Activated CD4-positive, alpha-beta T cell treated with anti-CD3 and anti-CD28 coated beads, Interleukin-2, amount 50 U/mL, for 48 hours (primary cell): ENCODE measurements at places on chromosomes 7 and 10.
A peak's percentile ranks its signal among the peaks of the same experiment; 100 is the strongest.

GRCh38 chr10:58780476-58780875 lies 267.8 kb downstream of the BICC1 start:
- no peak for DNase-seq

GRCh38 chr7:44403775-44404174 lies 78.4 kb upstream of the CAMK2B start:
- no peak for DNase-seq

DNA sequence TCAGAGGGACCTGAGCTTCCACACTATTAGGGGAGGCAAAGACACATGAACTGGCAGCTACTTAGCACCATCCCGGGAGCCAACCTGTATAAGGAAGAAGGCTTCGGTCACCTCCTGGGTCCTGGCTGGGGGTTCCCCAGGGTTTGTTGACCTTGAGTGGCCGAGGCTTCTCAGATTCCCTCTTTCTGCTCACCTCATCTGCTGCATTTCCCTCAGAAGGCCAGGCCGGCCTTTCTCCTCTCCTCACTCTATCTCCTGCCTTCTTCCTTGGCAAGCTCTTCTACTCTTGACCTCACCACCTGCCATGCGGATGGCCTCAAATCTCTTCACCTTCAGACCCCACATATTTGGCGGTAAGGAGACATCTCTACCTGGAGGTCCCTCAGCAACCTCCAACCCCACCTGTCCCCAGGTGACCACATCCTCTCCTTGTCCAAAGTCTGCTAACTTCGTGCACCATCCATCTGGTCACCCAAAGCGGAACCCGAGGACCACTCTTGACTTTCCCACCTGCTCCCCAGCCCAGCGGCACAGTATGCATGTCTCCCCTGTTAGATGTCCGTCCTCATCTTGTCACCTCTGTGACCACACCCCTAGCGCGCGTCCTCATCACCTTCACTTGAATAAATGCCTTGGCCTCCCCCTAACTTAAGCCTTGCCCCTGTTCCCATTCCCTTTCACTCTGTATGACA lies 133.8 kb upstream of the UNC5B start:
- peak; percentile 0 for DNase-seq

DNA sequence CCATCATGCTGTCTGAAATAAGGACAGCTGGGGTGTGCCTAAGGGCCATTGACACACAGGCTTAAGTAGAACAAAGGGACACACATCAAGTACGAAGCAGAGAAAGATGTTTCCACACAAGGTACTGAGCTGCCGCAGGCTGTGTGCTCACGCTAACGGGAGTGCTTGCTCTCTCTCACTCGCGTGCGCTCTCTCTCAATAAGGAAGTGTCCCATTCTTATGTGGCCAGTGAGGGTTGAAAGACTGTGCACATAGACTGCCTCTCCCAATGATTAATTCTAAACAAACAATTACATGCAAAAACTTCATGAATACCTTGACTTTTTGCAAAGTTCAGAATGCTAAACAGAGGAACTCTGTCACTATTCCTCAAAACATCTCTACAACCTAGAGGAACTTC lies 29.9 kb downstream of the DCLRE1C start:
- DNase-seq = no peak

- no peak for DNase-seq
Observed at GRCh38 chr10:80709866-80710265, 172.2 kb downstream of the SH2D4B start.

GRCh38 chr10:46225597-46225996 lies 61.2 kb upstream of the ANTXRL start:
- DNase-seq = no peak

GRCh38 chr7:70116867-70117266 lies 518.6 kb downstream of the AUTS2 start:
- DNase-seq = no peak

DNA sequence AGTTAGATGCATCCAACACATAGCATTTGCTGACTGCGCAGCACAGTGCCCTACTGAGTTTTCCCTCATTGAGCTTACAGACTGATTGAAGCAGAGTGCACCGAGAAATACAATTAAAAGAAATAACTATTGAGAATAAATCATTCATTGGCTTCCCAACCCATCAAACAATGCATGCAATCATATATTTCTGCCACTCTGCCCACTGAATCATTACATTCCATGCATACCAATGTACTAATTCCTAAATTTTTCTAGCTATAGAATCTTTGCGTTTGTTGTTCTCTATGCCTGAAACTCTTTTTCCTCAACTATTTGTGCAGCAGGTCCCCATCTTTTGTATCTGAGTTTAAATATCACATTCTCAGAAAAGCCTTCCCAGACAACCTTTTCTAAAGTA lies 783.8 kb downstream of the SORCS1 start:
- DNase-seq = no peak

DNA sequence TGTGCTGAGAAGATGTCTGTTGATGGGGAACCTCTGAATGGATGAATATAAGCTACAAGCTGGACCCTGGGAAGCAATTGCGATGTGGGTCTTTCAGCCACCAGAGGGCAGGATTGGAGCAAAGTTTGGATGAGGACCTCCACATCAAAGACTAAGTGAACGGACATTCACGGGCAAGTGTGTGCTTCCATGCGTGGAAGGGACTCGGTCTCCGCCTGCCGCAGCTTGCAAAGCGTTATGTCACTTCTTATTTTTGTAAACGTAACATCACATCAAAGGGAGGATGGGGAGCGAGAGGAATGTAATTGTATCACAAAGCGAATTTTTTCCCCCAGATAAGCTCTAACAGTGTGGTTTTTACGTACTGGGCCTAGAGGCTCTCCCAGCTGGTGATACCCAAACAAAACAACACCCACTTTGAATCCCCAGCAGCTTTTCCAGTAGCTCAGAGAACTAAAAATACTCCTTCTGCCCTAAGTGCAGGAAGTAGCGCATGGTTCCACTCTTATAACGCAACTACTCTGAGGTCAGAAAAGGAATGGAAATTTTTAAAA lies 65.0 kb downstream of the VWA2 start:
- peak; percentile 80 for DNase-seq

DNA sequence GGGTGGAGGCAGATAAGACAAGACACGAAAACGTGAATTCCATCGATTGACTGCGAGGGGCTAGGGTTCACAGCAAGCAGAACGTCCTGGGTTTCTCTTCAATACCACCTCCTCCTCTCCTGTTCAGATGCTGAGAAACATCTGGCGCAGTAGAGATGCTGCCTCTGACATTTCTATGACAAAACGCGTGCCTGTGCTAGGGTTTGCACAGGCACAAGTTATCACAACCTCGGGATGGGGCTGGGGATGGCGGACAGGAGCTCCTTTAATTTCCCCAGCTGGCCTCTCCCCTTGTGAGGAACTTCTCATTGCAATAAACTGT lies 99.8 kb upstream of the SVIL start:
- no peak for DNase-seq

GRCh38 chr7:47804767-47805545 lies 143.3 kb downstream of the PKD1L1 start:
- no peak for DNase-seq

GRCh38 chr7:621572-622285 lies 102.1 kb upstream of the PDGFA start:
- no peak for DNase-seq

DNA sequence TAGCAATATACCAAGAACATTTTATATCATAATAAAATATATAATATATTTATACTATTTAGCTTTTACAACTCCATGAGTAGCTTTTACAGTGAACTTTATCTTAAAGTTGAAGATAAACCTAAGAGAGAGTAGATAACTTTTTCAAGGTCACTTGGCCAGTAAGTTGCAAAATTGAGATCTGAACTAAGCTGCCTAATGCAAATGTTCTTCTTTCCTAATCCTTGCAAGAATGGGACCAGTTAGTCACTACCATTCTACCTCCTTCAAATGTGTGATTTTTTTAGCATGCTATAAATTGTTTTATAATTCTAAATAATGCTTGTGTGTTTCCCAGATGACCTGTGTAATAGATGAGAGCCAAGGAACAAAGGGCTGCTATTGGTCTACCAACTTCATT lies 47.8 kb downstream of the CH25H start:
- no peak for DNase-seq

GRCh38 chr7:99653754-99654153 lies 26.0 kb downstream of the CYP3A5 start:
- DNase-seq = no peak

DNA sequence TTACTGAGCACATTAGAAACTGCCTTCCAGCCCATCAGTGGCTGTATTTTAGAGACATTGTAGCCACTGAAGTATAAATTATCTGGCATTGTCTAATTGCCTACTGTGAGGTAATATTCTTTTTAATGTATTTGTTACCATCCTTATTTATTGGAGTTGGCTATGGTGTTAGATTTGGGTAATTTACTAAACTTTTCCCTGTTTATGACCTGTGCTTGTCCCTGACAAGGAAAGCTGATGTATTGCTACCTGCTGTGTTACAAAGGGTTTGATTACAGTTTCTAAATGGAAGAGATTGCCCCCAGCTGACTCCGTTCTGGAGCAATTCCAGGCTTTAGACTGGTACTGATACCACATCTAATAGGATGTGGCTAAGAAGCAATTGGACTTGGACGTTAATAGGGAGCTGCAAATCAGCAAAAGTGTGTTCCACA lies 12.3 kb upstream of the ASCC1 start:
- no peak for DNase-seq
